LHCN-M2 (cell line): ENCODE measurements at places on chromosomes 12 and 14. TPM values are rescaled to one million over a fixed set of nuclear protein-coding genes. Genes with fewer than 3 reads are reported as not detected.

Gene CARMIL3
- total RNA-seq: under 0.01 TPM in 1 of 2 replicates, not detected in the other

- DNase-seq: no peak
These were observed 19.7 kb upstream of the MON2 start for GRCh38 chr12:62446754-62447452.

Gene CTSG
- total RNA-seq: not detected in 2 replicates

- peak; percentile 48 for DNase-seq
These were observed 15.3 kb upstream of the ADSS1 start for GRCh38 chr14:104708606-104709268.

GRCh38 chr12:114402084-114402717 lies 3.7 kb downstream of the TBX5 start:
- no peak for DNase-seq

DNA sequence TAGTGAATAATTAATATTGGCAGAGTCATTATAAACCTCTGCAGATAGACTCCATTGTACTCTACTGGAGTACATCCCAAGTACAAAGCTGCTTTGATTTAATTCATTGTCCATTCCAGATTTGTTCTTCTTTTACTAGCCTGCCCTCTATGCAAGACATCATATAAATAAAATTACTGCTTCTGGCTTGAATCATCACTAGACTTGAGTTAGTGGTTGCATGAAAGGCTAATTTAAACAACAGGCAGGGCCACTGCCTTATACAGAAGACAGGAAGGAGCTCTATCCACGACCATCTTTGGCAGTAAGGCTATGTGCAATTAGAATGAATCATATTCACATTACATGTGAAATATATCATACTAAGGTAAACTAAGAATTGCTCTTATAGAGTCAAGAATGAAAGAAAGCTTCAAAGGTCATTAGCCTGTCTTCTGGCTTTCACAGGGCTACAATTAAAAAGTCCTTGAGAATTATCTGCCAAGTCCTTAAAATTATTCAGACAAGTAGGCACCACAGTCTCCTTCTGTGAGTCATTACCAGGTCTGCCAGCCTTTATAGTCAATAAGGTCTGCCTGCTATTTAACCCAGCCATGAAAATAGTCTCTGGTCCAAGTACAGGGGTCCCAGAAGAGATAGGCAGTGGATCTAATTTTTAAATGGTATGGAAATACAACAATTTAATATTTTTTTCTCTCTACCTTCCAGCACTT lies 631.8 kb downstream of the TMTC2 start:
- DNase-seq: no peak
